Esophagus muscularis mucosa (tissue), 4 donors: ENCODE measurements at places on chromosomes 1 and 21. TPM values are rescaled to one million over a fixed set of nuclear protein-coding genes. Genes with fewer than 3 reads are reported as not detected.

DNA sequence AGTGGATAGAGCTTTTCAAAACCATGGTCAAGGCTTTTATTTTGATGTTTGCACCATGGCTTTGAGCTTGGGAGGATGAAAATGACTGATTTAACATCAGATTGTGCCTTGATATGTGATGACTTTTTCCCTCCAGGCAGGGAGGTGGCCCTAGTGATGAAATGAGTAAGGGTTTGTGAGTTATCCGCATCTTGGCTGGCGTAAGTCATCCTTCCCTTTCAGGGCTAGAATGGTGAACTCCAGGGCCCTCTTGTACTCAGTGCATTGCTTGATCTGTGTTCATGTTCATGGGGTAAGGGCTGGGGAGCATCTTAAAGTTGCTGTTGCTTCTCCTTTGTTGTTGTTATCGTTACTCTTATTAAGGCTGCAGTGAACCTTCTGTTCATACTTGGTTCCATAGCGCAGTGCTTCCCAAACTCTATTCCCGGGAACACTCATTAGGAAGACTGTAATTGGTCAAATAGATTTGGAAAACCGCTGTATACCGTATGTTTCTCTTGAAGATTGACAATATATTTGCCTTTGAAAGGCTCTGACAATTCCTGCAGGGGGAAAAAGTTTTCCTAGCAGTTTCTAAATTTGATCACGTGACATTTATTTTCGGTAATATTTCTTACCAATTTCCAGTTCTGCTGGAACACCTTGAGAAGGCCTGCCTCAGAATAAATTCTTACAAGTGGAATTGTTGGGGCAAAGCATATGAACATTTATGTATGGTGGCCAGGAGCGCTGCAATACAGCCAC lies 23.1 kb downstream of the GPR137B start:
- no peak overlapping the region for H3K27ac ChIP-seq
- H3K4me1 ChIP-seq, result peaks cover 9% of the 10 kb centered on the region
- no peaks in the 10 kb centered on the region for H3K27me3 ChIP-seq
- DNase-seq, result no peak
- no peak overlapping the region for H3K4me3 ChIP-seq
- no peaks in the 10 kb centered on the region for H3K36me3 ChIP-seq

The KRTAP13-2 gene
- total RNA-seq, result not detected

DNA sequence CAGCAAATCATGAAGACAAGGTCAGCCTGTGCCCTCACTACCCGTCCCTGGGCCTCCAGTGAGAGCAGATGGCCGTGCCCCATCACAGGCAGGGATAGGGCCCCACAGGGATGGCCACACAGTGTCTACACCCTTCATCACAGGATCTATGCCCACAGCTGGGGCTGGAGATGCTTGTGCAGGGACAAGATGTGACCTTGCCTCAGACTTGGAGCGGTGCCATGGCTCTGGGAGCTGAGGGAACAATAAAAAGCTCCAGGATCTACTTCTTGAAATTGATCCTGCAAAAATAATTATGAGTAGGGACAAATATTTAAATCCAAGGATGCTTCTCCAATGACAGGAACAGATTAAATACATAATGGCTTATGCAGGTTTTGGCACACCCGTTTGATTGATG lies 25.4 kb upstream of the TCEA3 start:
- H3K4me1 ChIP-seq, result peaks cover 17% of the 10 kb centered on the region
- H3K4me3 ChIP-seq, result no peak overlapping the region
- H3K27ac ChIP-seq, result peak overlapping the region; percentile 50
- no peak for DNase-seq
- peaks cover 51% of the 10 kb centered on the region for H3K36me3 ChIP-seq

DNA sequence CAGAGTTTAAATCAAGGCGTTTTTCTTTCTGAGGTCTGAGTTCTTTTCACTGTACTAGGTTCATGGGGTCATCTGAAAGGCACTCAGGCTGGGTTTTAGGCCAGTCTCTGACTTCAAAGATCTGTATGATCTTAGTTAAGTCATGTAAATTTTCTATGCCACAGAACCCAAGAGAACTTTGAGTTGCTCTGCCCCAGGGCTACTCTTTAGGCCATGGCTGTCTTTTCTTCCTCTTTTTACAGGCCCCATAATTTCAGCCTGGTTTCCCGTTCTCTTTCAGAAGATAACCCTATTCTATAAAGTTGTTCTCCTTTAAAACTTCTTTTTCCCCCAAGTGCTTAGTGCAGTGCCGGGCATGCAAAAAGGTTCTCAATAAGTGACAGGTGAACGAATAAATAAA lies 26.1 kb downstream of the METTL13 start:
- no peak for DNase-seq
- H3K36me3 ChIP-seq, result no peaks in the 10 kb centered on the region
- H3K27me3 ChIP-seq, result no peaks in the 10 kb centered on the region
- no peak overlapping the region for H3K4me3 ChIP-seq
- peaks cover 8% of the 10 kb centered on the region for H3K4me1 ChIP-seq

DNA sequence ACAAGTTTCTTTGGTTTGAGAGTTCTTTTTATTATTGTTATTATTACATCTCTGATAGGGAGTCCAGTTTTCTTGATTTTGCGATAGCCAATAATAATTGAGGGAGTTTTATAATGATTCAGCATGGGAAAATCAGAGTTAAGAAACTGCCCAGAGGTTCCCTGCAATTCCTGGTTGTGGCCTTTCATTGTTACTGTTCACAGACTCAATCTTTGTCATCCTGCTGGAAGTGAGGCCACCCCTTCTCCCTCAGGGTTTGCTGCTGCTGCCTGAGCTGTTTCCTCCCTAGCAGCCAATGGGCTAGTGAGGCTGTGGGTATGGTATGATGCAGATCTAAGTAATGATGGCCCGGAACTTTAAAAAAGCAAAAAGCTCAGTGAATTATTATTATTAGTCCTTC lies 50.2 kb upstream of the TACSTD2 start:
- no peak overlapping the region for H3K4me3 ChIP-seq
- no peaks in the 10 kb centered on the region for H3K27me3 ChIP-seq
- no peaks in the 10 kb centered on the region for H3K36me3 ChIP-seq
- no peak overlapping the region for H3K27ac ChIP-seq

DNA sequence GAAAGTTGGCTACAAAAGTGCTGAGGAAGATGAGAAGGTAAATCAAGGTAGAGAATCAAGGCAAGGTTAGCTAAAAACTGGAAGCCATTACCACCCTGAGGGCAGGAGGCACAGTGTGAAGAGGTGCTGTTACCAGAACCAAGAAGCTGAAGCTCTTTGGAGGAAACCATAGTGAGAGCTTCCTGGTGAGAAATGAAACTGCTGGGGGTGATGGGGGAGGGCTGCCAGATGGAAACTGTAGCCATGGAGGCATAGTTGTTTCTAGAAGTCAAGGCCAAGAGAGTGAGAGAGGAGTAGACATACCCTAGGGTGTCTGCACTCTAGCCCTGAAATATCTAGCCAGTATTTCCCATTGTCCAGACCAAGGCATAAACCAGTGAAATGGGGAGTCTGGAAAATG lies 28.7 kb downstream of the IFI44 start:
- no peaks in the 10 kb centered on the region for H3K36me3 ChIP-seq
- no peak overlapping the region for H3K4me3 ChIP-seq
- no peaks in the 10 kb centered on the region for H3K27me3 ChIP-seq
- no peaks in the 10 kb centered on the region for H3K4me1 ChIP-seq

DNA sequence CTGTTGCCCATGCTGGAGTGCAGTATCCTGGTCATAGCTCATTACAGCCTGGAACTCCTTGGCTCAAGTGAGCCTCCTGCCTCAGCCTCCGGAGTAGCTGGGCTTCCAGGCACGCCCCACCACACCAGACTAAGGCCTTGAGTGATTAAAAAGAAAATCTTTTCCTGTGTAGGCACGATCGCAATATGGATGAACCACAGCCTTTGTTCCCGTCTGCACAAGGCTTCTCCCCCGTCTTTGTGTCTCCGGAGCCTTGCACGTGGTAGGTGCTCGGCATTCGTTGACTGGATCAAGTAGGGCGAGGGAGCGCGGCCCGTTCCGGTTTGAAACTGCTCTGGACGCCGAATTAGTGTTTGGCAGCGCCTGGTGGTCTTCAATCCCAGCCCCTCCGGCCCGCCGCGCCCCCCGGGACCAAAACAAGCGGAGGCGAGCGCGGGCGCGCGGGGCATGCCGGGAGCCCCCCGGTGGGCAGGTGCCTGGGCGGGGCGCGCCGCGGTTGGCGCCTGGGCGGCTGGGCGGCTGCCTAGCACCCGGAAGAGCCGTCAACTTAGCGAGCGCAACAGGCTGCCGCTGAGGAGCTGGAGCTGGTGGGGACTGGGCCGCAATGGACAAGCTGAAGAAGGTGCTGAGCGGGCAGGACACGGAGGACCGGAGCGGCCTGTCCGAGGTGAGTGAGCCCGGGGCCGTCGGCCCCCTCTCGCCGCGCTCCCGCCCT lies at the start of gene SFT2D2:
Gene SFT2D2, plus strand, starts transcription at position 529 of the 715 bp plus-strand sequence. Its CDS starts 76 bp downstream, at position 605.
- peaks cover 49% of the 10 kb centered on the region for H3K4me1 ChIP-seq
- no peaks in the 10 kb centered on the region for H3K27me3 ChIP-seq
- H3K27ac ChIP-seq, result peak within 1 kb of the TSS; percentile 96
- DNase-seq, result peak; percentile 92
- no peaks in the 10 kb centered on the region for H3K36me3 ChIP-seq

- no peaks in the 10 kb centered on the region for H3K36me3 ChIP-seq
- H3K27ac ChIP-seq, result no peak overlapping the region
- no peak overlapping the region for H3K4me3 ChIP-seq
- H3K4me1 ChIP-seq, result no peaks in the 10 kb centered on the region
- no peaks in the 10 kb centered on the region for H3K27me3 ChIP-seq
Measured at GRCh38 chr1:222234351-222234750, 313.6 kb downstream of the HHIPL2 start.

GRCh38 chr1:88787023-88787903 lies 103.2 kb downstream of the PKN2 start:
- H3K4me3 ChIP-seq, result no peak overlapping the region
- H3K27ac ChIP-seq, result no peak overlapping the region
- H3K4me1 ChIP-seq, result no peaks in the 10 kb centered on the region
- no peak for DNase-seq

GRCh38 chr1:193176113-193176512 lies 10.3 kb downstream of the B3GALT2 start:
- H3K36me3 ChIP-seq, result no peaks in the 10 kb centered on the region
- no peak for DNase-seq
- no peaks in the 10 kb centered on the region for H3K27me3 ChIP-seq
- no peaks in the 10 kb centered on the region for H3K4me1 ChIP-seq
- no peak overlapping the region for H3K27ac ChIP-seq
- no peak overlapping the region for H3K4me3 ChIP-seq

The CNIH3 gene
- total RNA-seq, result 0.83 TPM

The HIPK1 gene
- total RNA-seq, result 89.9 TPM

- no peak for DNase-seq
- H3K27me3 ChIP-seq, result no peaks in the 10 kb centered on the region
- peaks cover 25% of the 10 kb centered on the region for H3K4me1 ChIP-seq
- H3K4me3 ChIP-seq, result no peak overlapping the region
Measured at GRCh38 chr1:222976453-222976852, 161.6 kb downstream of the DISP1 start.

- no peak for DNase-seq
- H3K4me1 ChIP-seq, result peaks cover 7% of the 10 kb centered on the region
- H3K4me3 ChIP-seq, result no peak overlapping the region
- H3K27me3 ChIP-seq, result no peaks in the 10 kb centered on the region
- no peak overlapping the region for H3K27ac ChIP-seq
Measured at GRCh38 chr1:21052034-21052433, 124.7 kb downstream of the EIF4G3 start.

DNA sequence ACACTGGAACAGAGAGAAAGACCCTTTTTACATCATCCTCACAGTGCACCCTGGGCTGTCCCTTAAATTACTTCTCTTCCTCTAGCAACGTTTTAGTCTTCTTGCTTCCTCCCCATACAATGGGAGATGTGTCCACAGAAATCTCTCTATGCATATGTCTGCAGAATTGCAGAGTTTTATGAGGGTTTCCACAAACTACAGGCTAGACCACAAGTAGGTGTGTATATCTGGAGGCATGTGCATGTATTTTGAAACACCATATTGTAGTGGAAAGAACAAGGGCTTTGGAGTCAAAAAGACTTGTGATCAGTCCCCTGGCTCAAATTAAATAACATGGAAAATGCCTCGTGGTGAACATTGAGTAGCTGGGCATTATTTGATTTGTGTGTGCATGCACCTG lies 121.3 kb upstream of the IPO9 start:
- no peaks in the 10 kb centered on the region for H3K27me3 ChIP-seq
- H3K27ac ChIP-seq, result no peak overlapping the region
- peaks cover 73% of the 10 kb centered on the region for H3K4me1 ChIP-seq
- H3K4me3 ChIP-seq, result no peak overlapping the region

The UMODL1 gene
- total RNA-seq, result not detected

The YBEY gene
- total RNA-seq, result 10.4 TPM

GRCh38 chr1:68358439-68358838 lies 91.3 kb downstream of the RPE65 start:
- no peaks in the 10 kb centered on the region for H3K36me3 ChIP-seq
- H3K4me1 ChIP-seq, result peaks cover 6% of the 10 kb centered on the region
- H3K4me3 ChIP-seq, result no peak overlapping the region

- H3K27me3 ChIP-seq, result peaks cover 7% of the 10 kb centered on the region
- H3K4me1 ChIP-seq, result peaks cover 15% of the 10 kb centered on the region
- DNase-seq, result no peak
- no peak within 1 kb of the TSS for H3K27ac ChIP-seq
- no peaks in the 10 kb centered on the region for H3K36me3 ChIP-seq
- peak within 1 kb of the TSS; percentile 39 for H3K4me3 ChIP-seq
Measured at GRCh38 chr1:65792669-65793358, at the start of gene PDE4B. TSS of gene PDE4B (plus strand) at chr1:65792895.

The TAF1A gene
- total RNA-seq, result 3.7 TPM

- H3K27me3 ChIP-seq, result no peaks in the 10 kb centered on the region
- H3K36me3 ChIP-seq, result no peaks in the 10 kb centered on the region
- H3K27ac ChIP-seq, result peak overlapping the region; percentile 6
- H3K4me1 ChIP-seq, result peaks cover 95% of the 10 kb centered on the region
Measured at GRCh38 chr1:206705726-206706297, 21.1 kb downstream of the MAPKAPK2 start.

DNA sequence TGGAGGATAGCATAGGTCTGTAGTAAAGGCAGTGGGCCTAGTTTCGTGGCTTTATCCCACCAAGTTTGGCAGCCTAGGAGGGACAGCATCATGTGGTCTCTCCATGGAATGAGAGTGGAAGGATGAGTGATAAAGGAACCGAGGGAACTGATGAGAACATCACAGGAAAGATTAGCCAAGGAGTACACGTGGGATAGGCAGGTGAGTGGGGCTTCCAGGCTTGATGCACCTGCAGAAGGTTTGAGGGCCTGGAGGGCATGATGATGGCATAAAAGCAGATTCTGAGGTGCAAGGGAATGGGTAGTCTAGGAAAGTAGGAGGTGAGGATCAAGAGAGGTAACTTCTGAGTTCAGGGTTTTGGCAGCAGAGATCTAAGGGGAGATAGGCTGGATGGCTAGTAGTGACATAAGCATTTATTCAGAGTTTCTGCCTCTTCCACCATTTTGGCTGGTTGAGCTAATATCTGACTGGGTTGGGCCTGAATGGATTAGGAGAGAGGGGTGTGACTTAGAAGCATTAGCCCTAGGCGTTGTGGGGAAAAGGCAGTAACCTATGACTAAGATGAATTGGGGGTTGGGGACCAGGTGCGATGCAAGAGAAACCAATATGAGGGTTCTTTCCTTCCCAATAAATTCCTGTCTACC lies 9.1 kb downstream of the PTGFRN start:
- no peak for DNase-seq
- peaks cover 91% of the 10 kb centered on the region for H3K4me1 ChIP-seq
- H3K4me3 ChIP-seq, result no peak overlapping the region
- no peak overlapping the region for H3K27ac ChIP-seq
- H3K36me3 ChIP-seq, result no peaks in the 10 kb centered on the region
